ENCODE measurements at places on chromosomes 3 and 15. TPM values are rescaled to one million over a fixed set of nuclear protein-coding genes. Genes with fewer than 3 reads are reported as not detected.

Gene SV2B
- 0.02 TPM for total RNA-seq

- H3K36me3 ChIP-seq: no peaks in the 10 kb centered on the region
- H3K27ac ChIP-seq: peak overlapping the region; percentile 93
- H3K4me1 ChIP-seq: peaks cover 42% of the 10 kb centered on the region
- no peak for DNase-seq
- peak overlapping the region; percentile 93 for H3K4me3 ChIP-seq
- H3K27me3 ChIP-seq: no peaks in the 10 kb centered on the region
Observed at GRCh38 chr15:98853617-98854420, 153.8 kb downstream of the PGPEP1L start.

GRCh38 chr3:127206611-127207516 is 13.9 kb downstream of the PRR23E start:
- no peaks in the 10 kb centered on the region for H3K36me3 ChIP-seq
- no peak for DNase-seq
- no peaks in the 10 kb centered on the region for H3K27me3 ChIP-seq
- no peaks in the 10 kb centered on the region for H3K4me1 ChIP-seq
- no peak overlapping the region for H3K27ac ChIP-seq
- H3K4me3 ChIP-seq: no peak overlapping the region

- DNase-seq: no peak
- H3K27ac ChIP-seq: no peak overlapping the region
- H3K4me1 ChIP-seq: peaks cover 7% of the 10 kb centered on the region
- H3K36me3 ChIP-seq: peaks cover 37% of the 10 kb centered on the region
- no peak overlapping the region for H3K4me3 ChIP-seq
- H3K27me3 ChIP-seq: no peaks in the 10 kb centered on the region
Observed at GRCh38 chr3:143988306-143988705, 16.7 kb downstream of the DIPK2A start.

DNA sequence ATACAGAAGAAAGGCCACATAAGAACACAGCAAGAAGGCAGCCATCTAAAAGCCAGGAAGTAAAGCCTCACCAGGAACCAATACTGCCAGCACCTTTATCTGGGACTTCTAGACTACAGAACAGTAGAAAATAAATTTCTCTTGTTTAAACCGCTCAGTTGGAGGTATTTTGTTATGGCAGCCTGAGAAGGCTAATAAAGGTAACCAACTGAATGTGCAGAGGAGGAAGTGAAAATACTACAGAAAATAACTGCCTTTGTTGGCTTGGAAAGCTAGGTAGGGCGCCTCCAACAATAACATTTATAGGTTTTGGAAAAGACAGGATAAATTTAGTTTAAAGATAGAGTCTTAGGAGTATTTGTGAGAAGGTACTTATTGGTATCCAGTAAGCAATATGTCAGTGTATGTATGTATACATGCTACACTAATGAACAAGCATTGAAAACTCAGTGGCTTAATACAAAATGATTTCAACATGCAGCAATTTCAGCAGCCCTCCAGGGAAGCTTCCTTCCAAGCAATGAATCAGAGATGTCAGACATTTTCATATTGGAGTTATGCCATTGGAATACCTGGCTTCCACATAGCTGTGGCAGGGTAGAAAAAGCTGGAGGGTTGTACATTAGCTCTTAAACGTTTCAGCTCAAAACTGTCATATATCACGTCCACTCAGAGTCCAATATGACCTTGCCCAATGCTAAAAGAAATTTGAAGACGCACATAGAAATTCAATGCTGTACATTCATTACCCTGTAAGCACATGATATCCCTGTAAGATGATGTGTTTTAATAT is 48.9 kb downstream of the ZBBX start:
- H3K4me3 ChIP-seq: no peak overlapping the region
- no peak for DNase-seq
- no peaks in the 10 kb centered on the region for H3K27me3 ChIP-seq
- H3K36me3 ChIP-seq: no peaks in the 10 kb centered on the region
- no peaks in the 10 kb centered on the region for H3K4me1 ChIP-seq

Gene C3orf62
- total RNA-seq: 7.8 TPM

- DNase-seq: no peak
- no peaks in the 10 kb centered on the region for H3K4me1 ChIP-seq
- no peaks in the 10 kb centered on the region for H3K27me3 ChIP-seq
- no peaks in the 10 kb centered on the region for H3K36me3 ChIP-seq
- no peak overlapping the region for H3K27ac ChIP-seq
Observed at GRCh38 chr3:63128380-63128779, 149.7 kb upstream of the SYNPR start.

- H3K36me3 ChIP-seq: no peaks in the 10 kb centered on the region
- H3K4me1 ChIP-seq: peaks cover 25% of the 10 kb centered on the region
- H3K27ac ChIP-seq: no peak overlapping the region
Observed at GRCh38 chr15:100760357-100760903, 119.2 kb upstream of the ALDH1A3 start.

Gene GTF2E1
- 24.7 TPM for total RNA-seq

GRCh38 chr15:44647036-44647435 is 16.4 kb downstream of the SPG11 start:
- no peak for DNase-seq
- H3K4me1 ChIP-seq: peaks cover 35% of the 10 kb centered on the region
- H3K27me3 ChIP-seq: no peaks in the 10 kb centered on the region

Gene ZDHHC19
- total RNA-seq: not detected

DNA sequence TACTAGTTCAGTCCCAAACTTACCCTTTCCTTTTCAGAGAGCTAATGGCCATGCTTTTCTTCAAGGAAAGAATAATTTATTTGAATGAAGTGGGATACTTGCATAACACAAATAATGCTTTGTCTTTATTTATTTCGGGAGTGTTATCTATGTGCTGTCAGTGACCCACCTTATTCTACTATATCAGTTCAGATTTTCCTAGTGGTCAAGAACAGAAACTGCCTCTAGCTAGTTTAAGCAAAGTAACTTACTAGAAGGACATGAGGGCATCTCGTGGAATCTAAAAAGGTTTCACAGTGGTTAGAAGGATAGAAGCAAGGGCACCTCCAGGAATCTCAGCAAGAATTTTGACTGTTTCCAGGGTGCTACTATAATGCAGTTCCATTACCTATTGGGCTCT is 3.8 kb upstream of the TIMMDC1 start:
- peaks cover 40% of the 10 kb centered on the region for H3K36me3 ChIP-seq
- H3K27me3 ChIP-seq: no peaks in the 10 kb centered on the region
- no peak overlapping the region for H3K4me3 ChIP-seq
- no peak for DNase-seq

- DNase-seq: no peak
- H3K36me3 ChIP-seq: no peaks in the 10 kb centered on the region
- H3K27me3 ChIP-seq: peaks cover 6% of the 10 kb centered on the region
- no peak overlapping the region for H3K27ac ChIP-seq
- no peak overlapping the region for H3K4me3 ChIP-seq
Observed at GRCh38 chr15:73839699-73840377, 33.5 kb upstream of the TBC1D21 start.

Gene SLC22A14
- total RNA-seq: not detected

Gene SELENOT
- 121 TPM for total RNA-seq

DNA sequence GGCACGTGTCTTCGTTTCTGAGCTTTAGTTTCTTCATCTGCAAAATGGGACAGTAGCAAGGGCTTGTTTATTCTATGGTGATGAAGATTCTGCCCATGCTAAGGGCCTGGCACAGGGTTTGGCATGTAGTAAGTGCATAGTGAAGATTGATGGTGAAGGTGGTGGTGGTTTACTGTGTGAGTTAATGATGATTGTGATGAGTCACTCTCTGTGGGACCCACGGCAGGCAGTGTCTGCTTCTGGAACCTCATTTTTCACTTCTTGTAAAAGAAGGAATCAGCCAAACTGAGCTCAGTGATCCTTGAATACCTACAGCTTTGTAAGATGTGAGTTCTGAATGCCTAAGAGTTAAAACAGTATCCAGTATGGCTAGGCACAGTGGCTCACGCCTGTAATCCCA is 86.2 kb upstream of the LRTM1 start:
- H3K27ac ChIP-seq: no peak overlapping the region
- H3K4me3 ChIP-seq: no peak overlapping the region
- H3K4me1 ChIP-seq: no peaks in the 10 kb centered on the region
- H3K27me3 ChIP-seq: no peaks in the 10 kb centered on the region
- DNase-seq: no peak

Gene HDC
- total RNA-seq: 8.7 TPM

- no peaks in the 10 kb centered on the region for H3K4me1 ChIP-seq
- H3K4me3 ChIP-seq: no peak overlapping the region
- H3K27me3 ChIP-seq: no peaks in the 10 kb centered on the region
- H3K36me3 ChIP-seq: no peaks in the 10 kb centered on the region
Observed at GRCh38 chr3:852033-852432, 240.8 kb upstream of the CNTN6 start.

Gene PLS1
- 6.2 TPM for total RNA-seq

DNA sequence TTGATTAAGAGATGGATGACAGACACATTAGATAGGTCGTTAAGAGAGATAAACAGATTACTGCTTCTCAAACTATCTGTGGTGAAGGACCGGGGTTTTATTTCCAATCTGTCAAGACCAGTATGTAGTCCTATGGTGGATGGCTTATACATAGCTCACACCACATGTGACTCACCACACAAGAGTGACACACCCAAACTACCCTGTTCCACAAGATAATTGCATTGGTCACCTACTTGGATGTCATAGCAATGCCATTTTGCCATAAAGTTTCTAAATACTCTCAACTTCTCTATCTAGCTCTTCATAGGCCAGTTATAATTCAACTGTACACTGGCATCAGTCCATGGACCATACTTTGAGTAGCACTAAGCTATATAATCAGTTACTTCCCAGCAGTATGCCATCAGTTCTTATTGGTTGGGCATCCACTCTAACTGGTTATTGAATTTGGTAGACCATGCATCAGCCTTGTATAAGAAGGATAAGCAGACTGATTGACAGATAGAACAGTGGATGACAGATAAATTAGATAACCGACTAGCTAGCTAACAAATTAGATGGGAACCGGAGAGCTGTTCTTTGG is 11.6 kb downstream of the WWTR1 start:
- no peak overlapping the region for H3K27ac ChIP-seq
- peaks cover 15% of the 10 kb centered on the region for H3K27me3 ChIP-seq
- H3K4me1 ChIP-seq: no peaks in the 10 kb centered on the region
- no peak overlapping the region for H3K4me3 ChIP-seq
- no peak for DNase-seq
- peaks cover 2% of the 10 kb centered on the region for H3K36me3 ChIP-seq

Gene MEX3B
- total RNA-seq: 1.8 TPM

Gene GOLGA6A
- not detected for total RNA-seq
